IMR-90 (cell line): ENCODE measurements at places on chromosomes 7 and 10. TPM values are rescaled to one million over a fixed set of nuclear protein-coding genes. Genes with fewer than 3 reads are reported as not detected.

GRCh38 chr7:12949060-12949931 is 261.9 kb downstream of the ARL4A start:
- DNase-seq = peak; percentile 55

DNA sequence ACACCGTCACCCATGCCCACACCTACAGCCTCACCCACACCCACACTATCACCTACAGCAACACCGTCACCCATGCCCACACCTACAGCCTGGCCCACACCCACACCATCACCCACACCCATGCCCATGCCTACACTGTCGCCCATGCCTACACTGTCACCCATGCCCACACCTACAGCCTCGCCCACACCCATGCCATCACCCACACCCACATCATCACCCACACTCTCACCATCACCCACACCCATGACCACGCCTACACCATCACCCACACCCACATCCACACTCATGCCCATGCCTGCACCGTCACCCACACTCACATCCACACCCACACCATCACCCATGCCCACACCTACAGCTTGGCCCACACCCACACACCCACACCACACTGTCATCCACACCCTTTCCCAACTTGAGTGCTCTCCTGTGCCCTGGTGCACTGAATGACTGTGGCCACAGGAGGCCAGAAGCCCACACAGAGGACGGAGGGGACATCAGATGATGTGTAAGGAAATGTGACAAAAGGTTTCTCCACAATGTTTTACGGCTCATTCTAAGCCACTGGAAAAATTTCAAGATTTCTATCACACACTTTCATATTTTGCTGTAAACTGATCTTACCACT is 153.3 kb downstream of the WDR37 start:
- DNase-seq = no peak

GRCh38 chr10:34396663-34397062 is 418.4 kb downstream of the PARD3 start:
- no peak for DNase-seq

GRCh38 chr7:127760436-127761031 is 108.5 kb downstream of the SND1 start:
- no peak for DNase-seq

The C10orf62 gene
- not detected in 2 replicates for total RNA-seq

- DNase-seq = peak; percentile 3
Measured at GRCh38 chr7:3949242-3949640, 648.2 kb downstream of the SDK1 start.

DNA sequence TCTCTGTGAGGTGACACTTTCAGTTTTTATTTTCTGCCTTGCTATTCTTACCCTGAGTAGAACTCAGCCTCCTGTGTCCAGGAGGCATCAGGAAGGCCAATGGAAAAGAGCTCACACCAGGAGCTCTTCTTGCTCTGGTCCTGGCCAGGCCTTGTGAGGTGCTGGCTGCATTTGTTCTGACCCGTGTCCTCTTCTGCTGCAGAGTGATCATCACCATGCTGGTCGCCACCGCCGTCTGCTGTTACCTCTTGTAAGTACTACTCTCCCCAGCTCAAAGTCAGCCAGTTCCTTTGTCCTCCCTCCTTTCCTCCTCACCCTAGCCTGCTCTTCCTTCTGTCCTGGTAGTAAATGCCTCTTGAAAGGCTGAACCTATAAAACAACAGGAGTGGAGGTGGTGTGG is 1.6 kb downstream of the ATP6V0E2 start:
- no peak for DNase-seq

DNA sequence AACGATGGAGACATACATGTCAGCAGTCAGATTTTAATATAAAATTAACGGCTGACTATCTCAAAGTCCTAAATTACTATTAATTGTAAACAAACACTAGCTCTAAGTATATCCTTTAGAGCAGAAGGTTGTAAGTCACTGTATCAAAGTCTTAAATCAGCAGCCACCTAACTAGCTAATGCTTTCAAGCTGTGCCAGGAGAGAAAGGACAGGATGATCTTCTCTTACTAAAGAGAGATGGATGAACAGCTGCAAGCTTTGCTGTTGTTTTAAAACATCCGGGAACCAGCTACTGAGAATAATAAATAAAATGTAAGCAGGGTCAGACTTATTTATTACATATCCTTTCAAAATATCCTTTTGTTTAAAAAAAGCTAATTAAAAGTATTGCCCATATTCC is 24.0 kb upstream of the ABLIM1 start:
- DNase-seq = no peak

DNA sequence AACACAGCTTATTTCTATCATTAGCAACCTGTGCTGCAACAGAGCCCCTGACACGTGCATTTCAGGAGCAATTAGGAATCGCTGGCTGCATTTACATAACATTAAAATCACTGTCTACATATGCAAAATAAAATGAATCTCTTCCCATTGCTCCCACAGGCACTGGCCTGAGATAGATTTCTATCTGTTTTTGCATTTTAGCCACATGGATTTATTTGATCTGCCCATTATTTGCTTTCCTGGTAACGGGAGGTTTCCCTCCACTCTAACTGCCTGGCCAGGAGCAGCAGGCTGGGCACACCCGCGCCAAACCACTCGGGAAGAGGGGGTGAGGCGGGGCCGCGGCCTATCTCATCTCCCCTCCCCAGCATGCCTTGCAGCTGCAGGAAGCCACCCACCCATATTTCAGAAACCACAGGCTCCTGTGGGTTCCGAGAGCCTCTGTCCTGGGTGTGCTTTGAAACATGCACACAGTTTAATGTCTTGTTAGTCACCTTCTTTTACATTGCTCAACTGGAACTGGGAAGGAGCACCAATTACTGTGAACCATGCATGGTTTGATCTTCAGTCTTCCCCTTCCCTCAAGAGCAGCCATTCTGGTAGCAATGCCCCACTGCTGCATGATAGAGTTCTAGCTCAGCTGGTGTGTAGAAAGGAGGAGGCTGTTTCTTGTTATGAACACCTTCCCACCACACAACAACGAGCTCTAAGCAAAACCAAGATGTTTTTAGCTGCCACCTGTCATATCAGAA is 37.7 kb upstream of the IKZF1 start:
- DNase-seq = no peak

The OR9A2 gene
- total RNA-seq = not detected in 2 replicates

DNA sequence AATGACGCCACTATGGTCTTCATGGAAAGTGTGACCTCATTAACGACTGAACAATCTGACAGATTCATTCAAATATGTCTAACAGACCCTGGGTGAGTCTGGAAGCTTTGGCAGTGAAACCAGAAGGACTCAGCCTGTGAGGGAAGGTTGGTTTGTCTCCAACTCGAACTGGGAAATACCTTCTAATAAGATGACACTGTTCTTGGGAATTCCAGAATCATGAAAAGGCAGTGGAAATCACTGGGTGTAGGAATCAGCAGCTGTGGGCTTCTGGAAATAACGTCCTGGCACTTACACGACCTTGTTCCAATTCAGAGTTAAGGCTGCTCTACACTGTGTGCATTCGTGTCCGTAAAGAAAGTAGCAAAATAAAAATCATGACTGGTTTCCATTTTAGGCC is 75.1 kb downstream of the DGKI start:
- DNase-seq = peak; percentile 87

DNA sequence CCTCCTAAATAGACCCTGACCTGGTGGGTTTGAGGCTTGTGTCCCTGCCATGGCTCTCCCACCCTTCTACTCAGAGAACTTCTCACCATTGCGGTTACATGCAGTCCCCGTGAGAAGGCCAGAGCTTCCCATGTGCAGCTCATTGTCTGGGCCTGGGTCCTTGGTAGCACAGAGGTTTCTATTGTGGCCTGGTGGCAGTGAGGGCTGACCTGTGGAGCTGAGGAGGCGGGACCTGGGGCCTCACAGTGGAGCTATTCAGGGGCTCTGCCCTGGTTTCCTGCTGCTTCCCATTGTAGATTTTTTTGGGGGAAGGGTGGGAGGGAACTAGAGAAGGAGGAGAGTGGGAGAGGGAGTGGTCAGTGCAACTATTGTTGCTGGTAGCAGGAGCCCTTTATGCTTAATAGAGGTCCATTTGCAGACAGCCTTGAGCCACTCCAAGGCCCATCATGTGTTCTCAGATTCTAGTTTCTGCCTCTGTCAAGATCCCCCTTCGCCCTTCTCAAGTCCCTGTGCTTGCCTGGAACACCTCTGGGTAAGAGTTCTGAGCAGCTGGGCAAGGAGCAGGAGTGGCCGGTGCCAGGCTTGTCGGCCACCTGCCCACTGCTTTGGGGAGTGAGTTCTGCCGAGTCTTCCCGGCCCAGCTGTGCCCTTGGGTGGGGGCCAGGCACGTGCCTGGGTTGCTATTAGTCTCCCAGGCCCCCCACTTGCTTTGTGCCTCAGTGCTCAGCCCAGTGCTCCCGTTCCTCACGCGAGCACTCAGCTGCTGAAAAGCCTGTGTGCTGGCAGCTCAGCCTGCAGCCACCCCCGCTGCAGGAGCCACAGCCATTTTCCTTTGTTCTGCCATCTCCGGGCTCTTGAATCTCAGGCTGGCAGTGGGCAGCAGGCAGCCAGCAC is 10.7 kb downstream of the TSPAN14 start:
- peak; percentile 45 for DNase-seq

GRCh38 chr10:125344573-125345171 is 184.3 kb upstream of the CTBP2 start:
- DNase-seq = no peak

The HECW1 gene
- total RNA-seq = 1.1 and 1.3 TPM in 2 replicates

DNA sequence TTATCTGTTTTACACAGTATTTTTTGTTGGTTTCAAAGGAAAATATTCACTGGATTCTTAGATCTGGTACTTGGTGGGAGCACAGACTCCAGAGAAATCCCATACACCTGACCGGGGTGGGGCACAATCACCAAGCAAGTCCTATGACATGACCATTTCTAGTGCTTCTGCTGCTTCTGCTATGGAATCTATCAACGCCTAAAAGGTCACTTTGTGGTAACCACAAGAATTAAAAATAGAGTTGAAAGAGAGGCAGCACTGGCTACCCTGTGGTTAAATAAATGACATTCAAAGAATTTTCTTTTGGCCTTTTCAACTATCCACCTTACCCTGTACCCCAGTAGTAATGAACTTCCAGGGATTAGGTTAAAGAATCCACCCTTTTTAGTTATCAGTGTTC is 329.9 kb upstream of the VWC2 start:
- no peak for DNase-seq

The GRID1 gene
- not detected in 2 replicates for total RNA-seq

- DNase-seq = peak; percentile 49
Measured at GRCh38 chr7:133434246-133434865, 181.5 kb downstream of the EXOC4 start.

GRCh38 chr7:113677811-113678210 is 241.0 kb downstream of the PPP1R3A start:
- DNase-seq = no peak

The AGFG2 gene
- total RNA-seq = 3.0 and 4.2 TPM in 2 replicates

- DNase-seq = no peak
Measured at GRCh38 chr7:159227433-159227832, 82.8 kb upstream of the VIPR2 start.

The CPSF4 gene
- 23.8 and 23.9 TPM in 2 replicates for total RNA-seq

- DNase-seq = peak; percentile 79
Measured at GRCh38 chr7:44461387-44461786, 29.1 kb downstream of the NUDCD3 start.

DNA sequence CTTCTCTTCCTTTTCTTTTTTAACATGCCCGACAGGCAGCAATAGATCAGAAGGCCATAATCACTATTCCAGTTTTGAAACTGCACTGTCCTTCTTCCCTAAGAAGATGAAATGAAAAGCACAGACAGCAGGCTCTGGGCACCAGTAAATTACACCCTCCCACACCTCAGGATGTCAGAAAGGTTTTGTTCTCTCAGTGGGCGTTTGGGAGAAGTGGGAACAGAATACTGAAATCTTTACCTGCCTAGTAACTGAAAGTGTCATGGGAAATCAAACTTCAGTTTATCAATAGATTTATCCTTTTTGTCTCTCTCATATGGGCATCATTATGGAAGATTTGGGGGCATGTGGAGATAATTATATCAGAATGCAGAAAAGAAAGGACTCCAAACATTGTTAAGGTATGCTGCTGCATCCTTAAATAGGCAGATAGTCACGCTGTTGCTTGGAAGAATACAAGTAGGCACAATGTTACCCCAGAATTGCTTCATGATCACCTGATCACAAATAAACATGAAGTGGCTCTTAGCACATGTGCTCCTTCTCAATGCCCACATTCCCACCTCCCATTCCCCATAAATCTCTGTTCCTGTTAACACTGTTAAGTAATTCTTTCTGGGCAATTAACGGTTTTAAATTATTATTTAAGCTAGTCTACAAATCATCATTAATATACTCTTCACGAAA is 113.3 kb downstream of the DOCK4 start:
- DNase-seq = no peak

- peak; percentile 84 for DNase-seq
Measured at GRCh38 chr7:16428672-16429071, 7.3 kb upstream of the CRPPA start.

DNA sequence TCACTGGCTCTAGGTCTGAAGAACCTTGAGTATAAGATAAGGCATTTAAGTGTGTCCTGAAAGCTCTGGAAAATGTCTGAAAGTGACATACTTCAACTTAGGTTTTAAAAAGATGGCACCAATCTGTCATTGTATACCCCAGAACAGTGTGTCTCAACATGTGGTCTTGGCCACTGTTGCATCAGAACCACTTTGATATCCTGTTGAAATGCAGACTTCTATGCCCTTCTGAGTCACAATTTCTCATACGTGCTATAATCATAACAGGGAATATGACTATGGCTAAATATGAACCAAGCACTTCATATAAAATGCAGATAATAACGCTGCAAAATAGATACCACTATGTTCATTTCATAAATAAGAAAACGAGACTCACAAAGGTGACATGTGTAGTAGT is 38.0 kb upstream of the GPAM start:
- DNase-seq = peak; percentile 33

- DNase-seq = no peak
Measured at GRCh38 chr10:64535131-64535867, 1014.1 kb downstream of the REEP3 start.

The CPVL gene
- not detected in 2 replicates for total RNA-seq

- DNase-seq = no peak
Measured at GRCh38 chr10:86962981-86963310, 4.5 kb downstream of the SNCG start.

- DNase-seq = no peak
Measured at GRCh38 chr10:102384053-102384452, 11.5 kb upstream of the NFKB2 start.

DNA sequence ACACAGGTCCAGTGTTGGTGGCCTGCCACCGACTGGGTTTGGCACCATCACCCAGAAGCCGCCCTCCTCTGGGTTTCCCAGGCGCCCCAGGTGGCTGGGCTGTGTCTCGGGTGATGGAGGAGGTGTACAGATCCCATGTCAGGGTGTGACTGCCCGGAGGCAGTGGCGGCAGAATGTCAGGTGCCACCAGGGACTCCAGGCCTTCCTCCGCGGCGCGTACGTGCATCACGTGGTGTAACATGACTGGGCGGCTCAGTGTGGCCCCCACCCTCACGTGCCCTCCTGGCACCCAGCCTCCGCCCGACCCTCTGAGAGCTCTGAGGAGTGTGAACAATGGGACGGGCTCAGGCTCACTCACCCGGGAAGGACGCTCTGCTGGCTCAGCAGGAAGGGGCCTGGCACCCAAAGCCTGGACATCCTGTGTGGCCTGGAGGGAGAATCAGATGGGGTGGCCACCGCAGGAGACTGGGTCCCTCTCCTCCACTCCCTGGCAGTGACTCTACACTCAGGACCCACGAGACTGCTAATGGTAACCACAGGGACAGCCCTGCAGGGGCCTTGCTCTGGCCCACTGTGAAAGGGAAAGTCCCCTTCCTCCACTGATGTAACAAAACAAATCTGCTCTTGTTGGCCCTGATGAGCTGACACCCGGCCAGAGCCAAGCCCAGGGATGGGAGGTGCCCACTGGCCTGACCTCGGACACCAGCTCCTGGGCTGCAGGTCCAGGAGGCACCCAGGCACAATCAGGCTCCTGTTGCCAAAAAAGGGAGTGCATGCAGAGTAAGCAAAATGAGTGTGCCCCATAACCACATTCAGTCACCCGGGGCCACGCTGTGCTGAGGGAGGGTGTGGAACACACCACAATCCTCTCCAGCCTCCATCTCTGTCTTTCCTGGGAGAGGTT is 164.8 kb downstream of the PRKAG2 start:
- no peak for DNase-seq
